COLO829 (cell line): ENCODE measurements at places on chromosomes 5 and 9.

GRCh38 chr5:83253720-83254119 is 176.4 kb downstream of the XRCC4 start:
- no peak for DNase-seq

DNA sequence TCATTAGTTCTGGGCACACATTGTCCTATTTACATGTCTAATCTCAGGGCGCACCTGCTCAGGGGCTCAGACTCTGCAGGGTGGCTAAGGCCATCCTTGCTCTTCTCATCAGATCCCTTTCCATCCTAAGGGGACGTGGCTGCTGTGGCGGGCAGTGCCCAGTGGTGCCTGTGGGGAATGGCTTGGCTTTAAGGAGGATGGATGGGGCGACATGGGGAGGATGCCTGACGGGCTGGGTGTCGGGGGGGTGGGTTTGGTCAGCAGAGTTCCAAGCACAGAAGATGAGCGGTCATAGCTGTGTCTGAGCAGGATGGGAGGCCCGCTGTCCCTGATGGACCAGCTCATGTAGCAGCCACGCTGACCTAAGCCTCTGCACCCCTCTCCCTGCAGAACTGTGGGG is 40.9 kb upstream of the SUSD3 start:
- DNase-seq = no peak

DNA sequence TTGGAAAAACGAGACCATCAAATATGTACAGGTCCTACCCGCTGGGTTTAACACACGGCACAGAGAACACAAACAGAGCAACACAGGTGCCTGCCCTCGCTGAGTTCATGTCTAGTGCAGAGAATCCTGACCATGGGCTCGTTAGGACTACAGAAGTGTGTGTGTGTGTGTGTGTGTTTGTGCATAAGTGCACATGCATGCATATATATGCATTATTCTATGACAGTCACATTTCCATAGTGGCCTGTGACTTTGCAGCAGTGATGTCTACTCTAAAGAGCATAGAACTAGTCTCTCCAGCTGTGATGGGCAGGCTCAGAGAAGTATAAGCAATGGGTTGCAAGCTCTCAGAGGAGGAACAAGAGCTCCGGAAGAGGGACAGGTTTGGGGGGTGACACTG is 27.7 kb downstream of the ORM2 start:
- DNase-seq = no peak

GRCh38 chr5:100560860-100561259 is 25.7 kb downstream of the FAM174A start:
- DNase-seq = no peak

DNA sequence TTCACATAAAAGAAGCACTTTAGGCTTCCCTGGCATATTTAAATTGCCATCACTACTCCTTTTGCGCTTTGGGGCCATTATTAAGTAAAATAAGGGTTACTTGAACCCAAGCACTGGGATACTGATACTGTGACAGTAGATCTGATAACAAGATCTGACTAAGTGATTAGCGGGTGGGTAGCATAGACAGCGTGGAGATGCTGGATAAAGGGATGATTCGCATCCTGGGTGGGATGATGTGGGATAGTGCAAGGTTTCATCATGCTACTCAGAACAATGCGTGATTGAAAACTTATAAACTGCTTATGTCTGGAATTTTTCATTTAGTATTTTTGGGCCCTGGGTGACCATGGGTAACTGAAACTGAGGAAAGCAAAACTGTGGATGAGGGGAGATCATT is 75.1 kb downstream of the PTTG1 start:
- no peak for DNase-seq

DNA sequence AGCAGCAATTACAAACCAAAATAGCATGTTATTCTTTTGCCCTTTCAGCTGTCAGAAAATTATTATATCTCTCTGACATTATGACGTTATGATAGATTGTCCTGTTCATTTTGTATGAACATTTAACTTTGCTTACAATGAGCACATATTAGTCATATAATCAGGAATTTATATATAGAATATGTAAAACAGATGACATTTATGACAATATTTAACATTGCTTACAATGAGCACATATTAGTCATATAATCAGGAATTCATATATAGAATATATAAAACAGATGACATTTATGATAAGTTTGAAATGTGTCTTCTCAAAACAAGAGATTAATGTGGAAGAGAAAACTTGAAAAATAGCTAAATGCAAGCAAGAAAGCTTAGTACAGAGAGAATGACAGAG is 1180.2 kb downstream of the CDH12 start:
- no peak for DNase-seq

DNA sequence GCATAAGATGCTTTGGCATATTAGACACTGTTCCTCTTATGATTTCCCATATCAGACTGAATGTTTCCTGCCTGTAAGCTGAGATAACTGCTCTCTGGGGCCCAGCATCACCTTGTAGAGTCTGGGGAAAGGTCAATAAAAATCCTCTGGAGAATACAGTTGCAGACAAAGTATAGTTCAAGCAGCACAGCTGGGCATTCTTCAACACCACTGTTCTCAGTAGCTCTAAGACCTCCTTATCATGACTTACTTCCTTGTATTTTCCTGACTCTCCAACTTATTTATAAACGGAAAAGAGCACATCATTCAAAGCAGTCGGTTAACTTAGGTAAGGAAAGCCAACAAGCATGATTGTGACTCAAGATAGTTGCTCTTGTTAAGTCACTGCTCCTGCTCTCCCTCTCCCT is 208.7 kb upstream of the RASEF start:
- DNase-seq = no peak

GRCh38 chr9:6219981-6220380 is 4.4 kb downstream of the IL33 start:
- DNase-seq = no peak

DNA sequence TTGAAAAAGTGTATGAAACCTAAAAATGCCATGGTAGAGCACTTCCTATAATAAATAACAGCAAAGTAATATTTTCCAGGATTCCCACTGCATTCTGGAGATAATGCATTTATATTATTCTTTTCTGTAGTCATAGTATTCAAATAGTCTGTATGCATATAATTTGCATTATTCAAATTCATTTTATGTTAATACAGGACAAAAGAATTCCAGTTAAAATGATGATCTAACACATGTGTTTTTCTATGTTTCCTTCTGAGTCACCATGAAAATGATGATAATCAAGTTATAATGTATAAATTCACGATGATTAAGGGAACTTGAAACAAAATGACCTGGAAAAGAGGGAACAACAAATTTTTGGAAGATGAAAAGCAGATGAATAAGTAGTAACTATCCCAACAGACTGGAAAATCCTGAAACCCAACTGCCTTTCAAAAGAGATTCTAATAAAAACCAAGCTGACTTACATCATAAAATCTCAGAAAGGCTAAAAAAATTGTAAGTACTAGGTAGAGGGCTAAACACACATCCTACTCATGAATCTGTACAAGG is 358.6 kb upstream of the PAPPA start:
- DNase-seq = no peak

DNA sequence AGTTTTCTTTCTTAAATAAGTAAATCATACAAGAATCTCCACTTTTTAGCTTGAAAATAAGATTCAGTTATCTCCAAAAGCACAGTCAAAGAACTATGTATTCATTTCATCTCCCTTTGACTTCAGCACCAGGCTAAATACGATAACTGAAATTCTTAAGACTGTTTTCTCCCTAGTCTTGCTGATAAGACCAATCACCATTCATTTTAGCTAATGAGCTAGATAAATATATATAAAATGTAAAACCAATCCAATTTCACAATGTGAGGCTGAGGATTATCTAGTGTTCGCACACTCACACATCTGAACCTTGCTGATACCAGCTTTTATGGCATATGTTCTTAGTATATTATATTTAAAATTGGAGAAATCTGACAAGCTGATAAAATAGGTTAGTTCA is 17.3 kb upstream of the ZNF622 start:
- DNase-seq = no peak

DNA sequence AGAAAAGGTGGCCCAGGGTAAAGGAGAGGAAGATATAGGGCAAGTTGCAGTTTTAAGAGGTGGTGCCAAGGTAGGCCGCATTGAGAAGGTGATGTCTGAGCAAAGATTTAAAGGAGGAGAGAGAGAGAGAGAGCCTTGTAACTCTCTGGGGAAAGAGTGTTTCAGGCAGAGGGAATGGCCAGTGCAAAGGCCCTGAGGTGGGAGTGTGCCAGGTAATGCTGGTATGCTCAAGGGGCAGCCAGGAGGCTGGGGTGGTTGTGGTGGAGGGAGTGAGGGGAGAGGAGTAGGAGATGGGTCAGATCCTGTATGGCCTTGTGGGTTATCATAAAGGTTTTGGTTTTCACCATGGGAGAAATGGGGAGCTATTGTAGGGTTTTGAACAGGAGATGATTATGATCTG is 9.9 kb downstream of the MCCC2 start:
- DNase-seq = no peak

GRCh38 chr5:82719368-82719767 is 357.8 kb downstream of the TMEM167A start:
- peak; percentile 11 for DNase-seq

GRCh38 chr5:62211405-62211804 is 94.6 kb upstream of the KIF2A start:
- no peak for DNase-seq

GRCh38 chr5:170757182-170757601 is 26.3 kb upstream of the GABRP start:
- DNase-seq = peak; percentile 20

DNA sequence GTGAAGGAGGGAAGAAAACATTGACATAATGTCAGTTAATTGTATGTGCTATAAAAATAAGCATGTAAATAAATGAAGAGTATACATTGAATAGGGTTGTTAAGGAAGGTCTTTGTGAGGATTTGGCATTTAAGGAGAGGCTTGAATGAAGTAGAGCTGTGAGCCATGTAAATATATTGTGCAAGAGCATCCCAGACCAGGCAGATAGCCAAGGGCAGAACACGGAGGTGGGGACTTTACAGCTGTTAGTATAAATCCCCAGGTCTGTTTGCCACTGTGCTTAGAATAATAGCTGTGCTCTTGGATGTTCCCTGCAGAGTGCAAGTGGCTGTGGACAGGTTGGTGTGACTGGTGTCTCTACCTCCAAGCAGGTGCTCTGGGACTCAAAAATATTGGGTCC is 211.7 kb downstream of the LRRC70 start:
- DNase-seq = no peak

- no peak for DNase-seq
These were observed 39.5 kb downstream of the PSMB7 start for GRCh38 chr9:124375726-124376125.
